B cell (primary cell): ENCODE measurements at places on chromosomes 2 and 18.

GRCh38 chr2:197378494-197379307 is 56.1 kb downstream of the SF3B1 start:
- DNase-seq, result peak; percentile 73

DNA sequence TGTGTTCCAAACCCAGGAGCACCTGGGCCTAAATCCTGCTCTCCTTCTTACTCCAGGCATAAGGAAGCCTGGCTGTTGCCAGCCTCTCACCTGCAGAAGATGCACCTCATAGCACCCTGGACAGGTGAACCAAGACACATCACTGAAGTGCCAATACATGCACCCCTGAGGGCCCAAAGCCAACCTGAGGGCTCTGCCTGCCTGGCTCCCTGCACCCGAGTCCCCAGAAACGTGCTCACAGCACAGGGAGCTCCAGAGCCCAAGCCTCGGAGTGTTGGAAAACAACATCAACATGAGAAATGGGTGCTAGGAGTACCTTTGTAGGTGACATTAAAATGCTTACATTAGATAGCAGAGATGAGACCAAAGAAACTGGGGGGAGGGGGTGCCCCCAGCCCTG is 96.3 kb upstream of the RAB6C start:
- no peak for DNase-seq

- DNase-seq, result no peak
Observed at GRCh38 chr18:12772111-12772510, 69.3 kb downstream of the PSMG2 start.

- DNase-seq, result no peak
Observed at GRCh38 chr2:120255986-120256650, 3.5 kb downstream of the RALB start.

DNA sequence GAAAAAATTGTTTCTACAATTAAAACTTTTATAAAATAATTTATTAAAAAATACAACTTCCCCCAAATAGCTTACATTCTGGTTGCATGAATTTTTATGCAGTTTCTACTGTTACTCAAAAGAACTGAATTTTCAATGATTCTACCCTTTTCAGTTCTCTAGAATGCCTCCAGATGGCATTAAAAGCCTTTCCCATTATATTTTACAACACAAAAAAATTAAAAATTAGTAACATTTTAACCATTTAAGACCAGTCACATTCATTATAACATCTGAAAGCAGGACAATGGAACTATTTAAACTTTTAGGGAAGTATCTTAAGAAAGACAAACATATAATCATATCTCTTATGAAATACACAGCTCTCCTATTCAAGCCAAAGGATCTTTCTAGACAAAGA is 236.0 kb upstream of the REV1 start:
- no peak for DNase-seq

GRCh38 chr18:6220129-6220528 is 194.6 kb downstream of the L3MBTL4 start:
- DNase-seq, result no peak

GRCh38 chr18:34196256-34196655 is 28.5 kb downstream of the NOL4 start:
- no peak for DNase-seq

DNA sequence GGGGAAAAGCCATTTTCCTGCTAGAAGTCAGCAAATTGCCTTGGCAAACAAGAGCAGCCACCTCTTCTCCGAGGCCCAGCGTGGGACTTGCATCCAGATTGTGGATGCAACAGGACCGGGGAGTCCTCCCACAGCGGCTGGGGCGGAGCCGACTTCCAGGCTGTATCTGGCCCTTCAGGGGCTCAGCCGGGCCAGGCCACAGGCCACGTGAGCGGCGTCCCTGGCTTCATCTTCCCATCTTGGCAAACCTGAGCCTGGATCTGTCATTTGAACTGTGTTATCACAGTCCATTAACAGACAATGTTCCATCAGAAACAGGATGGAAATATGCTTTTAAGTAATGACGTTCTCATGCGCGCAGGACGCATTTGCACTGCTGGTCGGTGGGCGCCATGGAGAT is 483.5 kb upstream of the SALL3 start:
- no peak for DNase-seq

DNA sequence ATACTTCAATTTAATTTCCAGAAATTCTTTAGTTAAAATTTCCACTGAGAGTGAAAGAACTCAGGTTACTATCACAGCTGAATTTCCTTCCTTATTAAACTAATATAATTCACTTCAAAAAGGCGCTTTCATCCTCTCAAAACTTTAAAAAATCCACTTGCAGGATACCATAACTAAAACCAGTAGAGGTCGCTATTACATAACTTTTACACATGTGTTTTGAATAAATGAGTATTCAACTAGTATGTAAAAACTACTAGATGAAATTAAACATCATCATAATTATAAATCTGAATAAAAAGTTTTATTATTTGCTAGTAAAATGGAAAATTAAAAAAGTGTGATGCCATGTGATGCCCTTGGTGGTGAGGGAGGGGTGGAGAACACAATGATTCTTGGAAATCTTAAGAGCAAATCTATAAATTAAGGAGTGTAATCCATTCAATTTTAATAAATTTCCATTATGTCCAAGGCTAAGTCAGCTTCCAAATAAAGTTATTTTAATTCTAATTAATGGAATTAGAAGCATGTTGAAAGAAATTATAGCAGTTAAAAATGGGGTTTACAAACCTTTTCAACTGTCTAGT is 61.4 kb downstream of the SOS1 start:
- peak; percentile 65 for DNase-seq

- no peak for DNase-seq
Observed at GRCh38 chr2:220593526-220593925, 966.1 kb downstream of the SLC4A3 start.

DNA sequence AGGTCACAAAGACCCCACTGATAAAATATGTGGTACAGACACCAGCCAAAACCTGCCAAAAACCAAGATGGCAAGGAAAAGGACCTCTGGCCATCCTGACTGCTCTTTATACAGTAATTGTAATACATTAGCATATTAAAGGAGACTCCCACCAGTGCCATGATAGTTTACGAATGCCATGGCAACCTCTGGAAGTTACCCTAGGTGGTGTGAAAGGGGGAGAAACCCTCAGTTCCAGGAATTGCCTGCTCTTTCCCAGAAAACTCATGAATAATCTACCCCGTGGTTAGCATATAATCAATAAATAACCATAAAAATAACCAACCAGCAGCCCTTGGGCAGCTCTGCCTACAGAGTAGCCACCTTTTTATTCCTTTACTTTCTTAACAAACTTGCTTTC is 129.8 kb upstream of the EPB41L3 start:
- DNase-seq, result no peak

GRCh38 chr2:24050041-24050979 is 769 bp downstream of the FKBP1B start:
- DNase-seq, result peak; percentile 40

DNA sequence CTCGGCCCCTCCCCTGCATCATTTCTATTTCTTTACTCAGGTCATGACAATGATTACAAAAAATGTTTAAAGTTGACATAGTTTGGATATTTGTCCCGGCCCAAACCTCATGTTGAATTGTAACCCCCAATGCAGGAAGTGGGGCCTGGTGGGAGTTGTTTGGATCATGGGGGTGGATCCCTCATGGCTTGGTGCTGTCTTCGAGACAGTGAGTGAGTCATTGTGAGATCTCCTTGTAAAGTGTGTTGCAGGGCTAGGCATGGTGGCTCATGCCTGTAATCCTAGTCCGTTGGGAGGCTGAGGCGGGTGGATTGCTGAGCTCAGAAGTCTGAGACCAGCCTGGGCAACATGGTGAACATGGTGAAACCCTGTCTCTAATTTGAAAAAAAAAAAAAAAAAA is 9.2 kb upstream of the MAP4K4 start:
- no peak for DNase-seq

GRCh38 chr2:206203331-206203730 is 43.6 kb downstream of the EEF1B2 start:
- no peak for DNase-seq

- no peak for DNase-seq
Observed at GRCh38 chr18:13452388-13452811, 233.8 kb downstream of the LDLRAD4 start.

DNA sequence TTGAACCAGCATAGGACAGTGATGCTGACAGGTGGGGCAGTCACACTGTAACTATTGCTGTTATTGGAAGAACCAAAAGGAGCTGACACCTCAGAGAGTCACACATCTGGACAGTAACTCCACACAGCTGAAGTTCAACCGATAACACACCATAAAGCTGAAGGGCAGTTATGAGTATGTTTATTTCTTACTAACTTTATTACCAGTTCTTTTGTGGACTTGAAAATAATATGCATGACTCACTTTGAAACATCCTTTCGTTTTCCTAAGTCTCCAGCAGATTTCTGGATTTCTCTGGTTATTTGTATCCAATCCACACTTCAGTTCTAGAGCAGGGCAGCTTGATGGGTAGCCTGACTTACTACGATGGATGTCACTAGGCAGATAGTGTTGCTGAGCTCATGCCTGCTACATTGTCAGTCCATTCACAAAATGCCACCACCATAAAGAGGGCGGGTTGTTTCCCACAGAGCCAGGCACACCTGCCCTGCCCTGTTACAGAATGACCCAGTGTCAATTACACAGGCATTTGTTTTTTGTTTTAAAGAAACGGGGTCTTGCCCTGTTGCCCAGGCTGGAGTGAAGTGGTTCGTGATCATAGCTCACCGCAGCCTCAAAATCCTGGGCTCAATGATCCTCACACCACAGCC is 8.4 kb upstream of the AGBL5 start:
- DNase-seq, result no peak

- no peak for DNase-seq
Observed at GRCh38 chr2:85760371-85760770, 6.6 kb downstream of the ATOH8 start.

DNA sequence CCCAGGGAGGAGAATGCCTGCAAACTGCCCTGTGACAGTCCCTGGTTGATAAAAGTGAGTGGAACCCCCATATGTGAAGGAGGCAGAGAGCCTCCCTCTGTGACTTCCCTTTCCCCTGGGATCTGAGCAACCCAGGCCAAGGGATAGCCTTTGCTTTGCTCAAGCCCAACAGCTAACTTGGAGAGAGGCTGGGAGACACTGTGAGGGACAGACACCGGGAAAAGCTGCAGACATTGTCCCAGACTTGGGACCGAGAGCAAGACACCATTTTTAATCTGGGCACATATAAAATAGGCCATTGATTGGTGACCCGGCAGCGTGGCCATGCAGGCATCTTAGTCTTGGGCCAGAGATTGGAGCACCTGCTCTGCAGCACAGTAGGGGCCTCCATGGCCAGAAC is 96.1 kb upstream of the SALL3 start:
- no peak for DNase-seq

- DNase-seq, result no peak
Observed at GRCh38 chr2:219905640-219906039, 278.2 kb downstream of the SLC4A3 start.

DNA sequence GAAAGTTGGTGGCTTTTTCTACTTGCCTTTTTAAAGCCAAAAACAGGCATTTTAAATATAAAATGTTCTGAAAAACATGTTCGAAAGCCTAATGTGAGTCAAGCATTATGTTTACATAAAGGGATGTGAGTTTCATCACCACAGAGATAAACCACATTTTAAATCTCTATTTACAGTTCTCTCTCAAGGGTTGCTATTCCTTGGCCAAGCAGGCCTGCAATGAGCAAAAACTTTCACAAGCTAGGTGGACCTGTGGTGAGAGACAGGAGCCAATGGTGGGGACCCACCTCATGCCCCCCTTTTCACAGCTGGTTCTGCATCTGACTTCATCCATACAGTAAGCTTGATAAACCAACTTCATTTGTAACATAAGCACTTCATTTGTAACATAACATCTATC is 65.1 kb downstream of the CUL3 start:
- DNase-seq, result peak; percentile 33

DNA sequence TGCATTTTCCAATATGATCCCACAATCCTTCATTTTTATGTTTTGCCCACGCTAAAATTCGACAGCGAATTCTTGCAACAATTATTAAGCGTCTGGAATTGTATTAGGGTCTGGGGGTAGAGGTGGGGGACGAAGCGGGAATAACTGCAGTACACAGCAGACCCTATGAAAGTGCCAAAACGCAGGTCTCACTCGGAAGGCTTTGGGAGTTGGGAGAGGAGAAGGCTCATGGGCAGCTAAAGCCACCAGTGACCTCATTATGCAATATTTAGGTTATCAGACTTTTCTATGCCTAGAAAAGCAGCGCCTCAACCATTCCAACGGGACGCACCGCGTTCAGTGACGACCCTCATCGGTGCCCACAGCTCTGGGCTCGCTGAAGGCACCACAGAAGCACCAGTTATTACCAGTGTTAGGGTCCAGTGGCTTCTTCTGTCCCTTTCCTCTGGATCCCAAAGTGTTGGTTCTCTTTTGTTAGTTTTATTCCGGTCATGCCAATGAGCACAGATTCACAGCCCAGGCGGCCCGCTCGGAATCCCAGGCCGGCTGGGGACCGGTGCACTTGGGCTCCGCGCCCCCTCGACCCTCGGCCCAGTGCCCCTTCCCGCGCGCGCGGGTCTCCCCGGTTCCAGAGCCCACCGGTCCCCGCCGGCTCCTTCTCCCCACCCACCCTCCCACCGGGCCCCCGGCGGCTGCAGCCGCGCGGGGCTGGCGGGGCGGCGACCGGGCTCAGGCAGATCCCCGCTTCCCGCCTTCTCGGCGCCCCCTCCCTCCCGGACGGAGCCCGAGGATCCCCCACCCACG is 737 bp upstream of the MAPK4 start:
- no peak for DNase-seq

DNA sequence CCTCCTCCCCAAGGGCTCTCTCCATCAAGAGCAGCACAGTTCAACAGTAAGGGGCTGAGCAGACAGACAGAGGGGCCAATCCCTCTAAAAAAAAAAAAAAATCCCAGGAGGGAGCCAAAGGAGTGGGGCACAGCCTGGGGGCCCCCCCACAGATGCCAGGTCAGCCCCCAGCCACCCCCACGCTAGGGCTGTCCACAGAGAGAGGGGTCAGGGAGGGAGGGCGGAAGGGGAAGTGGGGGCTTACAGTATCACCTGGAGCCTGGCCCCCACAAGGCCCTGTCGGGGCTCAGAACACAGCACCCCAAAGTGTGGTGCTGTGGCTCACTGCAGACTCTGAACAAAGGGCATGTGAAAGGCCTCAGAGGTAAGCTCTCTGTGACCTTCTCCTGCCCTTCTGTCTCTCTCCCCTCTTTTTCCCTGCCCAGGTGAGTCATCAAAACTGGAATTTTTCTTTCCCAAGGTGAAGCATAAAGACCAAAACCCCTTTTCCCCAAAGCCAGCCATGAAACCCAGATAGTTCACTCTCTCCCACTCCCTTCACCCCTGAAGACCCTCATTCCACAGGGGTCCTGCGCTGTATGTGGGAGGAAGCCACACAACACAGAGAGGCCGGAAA is 13.9 kb downstream of the BIN1 start:
- DNase-seq, result no peak

- DNase-seq, result no peak
Observed at GRCh38 chr2:129334128-129334527, 645.3 kb upstream of the RAB6C start.
